ENCODE measurements at places on chromosomes 4 and X.

DNA sequence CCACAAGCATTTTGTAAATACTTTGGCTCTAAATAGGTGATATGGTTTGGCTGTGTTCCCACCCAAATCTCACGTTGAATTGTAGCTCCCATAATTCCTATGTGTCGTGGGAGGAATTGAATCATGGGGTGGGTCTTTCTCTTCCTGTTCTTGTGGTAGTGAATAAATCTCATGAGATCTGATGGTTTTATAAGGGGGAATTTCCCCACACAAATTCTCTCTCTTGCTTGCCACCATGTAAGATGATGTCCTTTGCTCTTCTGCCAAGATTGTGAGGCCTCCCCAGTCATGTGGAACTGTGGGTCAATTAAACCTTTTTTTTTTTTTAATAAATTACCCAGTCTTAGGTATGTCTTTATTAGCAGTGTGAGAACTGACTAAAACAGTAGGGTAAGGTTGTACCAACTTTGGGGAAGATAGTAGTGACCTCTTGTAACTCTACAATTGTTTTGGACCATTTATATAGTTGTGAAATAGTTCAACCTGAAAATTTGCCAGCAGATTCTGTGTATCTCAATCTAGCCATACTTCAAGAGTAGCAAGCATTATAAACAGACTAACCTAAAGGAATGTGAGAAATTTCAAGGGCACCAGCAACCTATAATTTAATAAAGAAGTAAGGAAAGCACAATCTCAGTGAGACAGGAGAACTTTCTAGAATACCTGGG, 727.8 kb downstream of the GRID2 start:
- DNase-seq: no peak

DNA sequence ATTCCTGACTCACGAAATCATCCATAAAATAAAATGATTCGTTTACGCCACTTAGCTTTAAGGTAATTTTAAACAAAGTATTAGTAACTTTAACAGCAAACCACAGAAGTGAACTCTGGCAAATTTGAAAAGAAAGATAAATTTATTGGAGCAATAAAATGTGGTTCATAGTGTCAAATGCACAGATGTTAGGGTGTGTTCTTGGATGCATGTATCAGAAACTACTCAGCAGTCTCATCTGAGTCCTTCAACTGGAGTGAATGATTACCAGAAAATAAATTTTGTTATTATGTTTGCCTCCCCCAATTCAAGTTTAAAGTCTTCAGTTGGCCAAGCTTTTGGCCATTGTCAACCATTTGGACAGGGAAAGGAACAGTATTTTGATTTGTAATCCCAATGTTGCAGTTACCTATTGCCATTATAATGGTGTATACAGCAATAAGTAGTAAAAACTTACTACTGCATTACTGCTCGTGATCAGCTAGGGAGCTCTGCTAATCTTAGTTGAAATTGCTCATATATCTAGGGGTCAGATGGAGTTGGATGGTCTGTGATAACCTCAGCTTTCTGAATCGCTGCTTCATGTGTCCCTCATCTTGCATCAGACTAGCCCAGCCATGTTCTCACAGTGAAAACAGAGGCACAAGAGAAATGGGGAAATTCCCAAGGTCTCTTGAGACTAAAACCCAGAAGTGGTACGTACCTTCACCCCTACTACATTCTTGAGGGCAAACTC, 254.6 kb upstream of the KCNIP4 start:
- no peak for DNase-seq

DNA sequence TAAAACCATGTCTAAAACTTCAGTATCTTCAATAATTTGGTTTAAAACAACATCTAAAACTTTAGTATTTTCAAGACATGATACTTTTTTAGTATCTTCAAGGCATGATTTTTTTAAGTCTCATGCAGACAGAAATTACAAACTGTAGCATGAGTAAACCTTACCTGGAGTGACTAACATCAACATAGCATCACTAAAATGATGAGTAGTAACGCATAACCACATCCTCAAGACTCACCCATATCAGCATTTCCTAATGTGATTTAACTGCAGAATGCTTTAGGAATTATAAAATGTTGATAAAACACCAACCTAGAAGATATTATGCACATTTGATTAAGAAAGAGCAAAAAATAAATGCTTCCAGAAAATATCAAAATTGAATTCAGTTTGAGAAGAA, 19.7 kb upstream of the EDNRA start:
- DNase-seq: no peak

DNA sequence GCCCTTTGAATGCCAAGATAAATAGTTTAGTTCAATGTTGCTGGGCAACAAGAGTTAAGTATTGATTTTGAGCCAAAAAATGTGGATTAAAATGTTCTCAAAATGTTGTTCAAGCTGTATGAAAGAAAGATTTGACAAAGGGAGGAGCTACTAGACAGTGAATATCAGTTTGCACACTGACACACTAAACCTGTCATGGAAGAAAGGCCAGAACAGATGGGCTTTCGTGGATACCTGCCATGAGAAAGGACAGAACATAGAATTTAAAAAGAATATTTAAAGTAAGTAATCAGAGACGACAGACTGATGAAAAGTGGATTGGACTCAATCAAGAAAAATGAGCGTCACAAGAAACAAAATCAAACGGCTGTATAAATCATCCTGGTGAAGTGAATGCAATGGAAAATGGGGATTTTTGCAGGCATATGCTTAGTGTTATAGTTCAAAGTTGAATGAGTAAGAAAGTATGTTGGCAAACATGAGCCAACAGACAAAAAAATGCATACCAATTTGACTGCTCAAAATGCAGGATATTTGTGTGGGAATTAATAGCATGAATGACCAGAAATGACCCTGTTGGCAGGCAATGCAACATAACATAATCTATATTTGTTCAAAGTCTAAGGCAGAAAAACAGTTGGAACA, 7.4 kb downstream of the PCDH18 start:
- DNase-seq: no peak

DNA sequence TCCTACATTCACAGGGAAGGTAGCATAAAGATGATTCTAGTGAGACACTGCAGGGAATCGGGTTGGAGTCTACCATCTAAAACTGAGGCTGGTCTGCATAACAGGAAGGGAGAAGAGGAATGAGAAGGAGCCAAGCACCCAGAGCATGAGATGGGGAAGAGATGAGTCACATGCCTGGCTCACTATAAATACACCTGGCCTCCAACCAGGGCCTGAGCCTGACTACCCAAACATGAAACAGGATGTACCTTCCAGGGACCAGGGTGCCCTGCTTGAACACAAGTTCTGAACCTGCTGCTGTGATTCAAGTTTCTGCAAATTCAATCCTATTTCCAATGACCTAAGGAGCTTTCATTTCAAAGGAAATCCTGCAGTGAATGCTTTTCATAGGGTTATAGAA, 24.9 kb downstream of the CD99L2 start:
- peak; percentile 18 for DNase-seq

GRCh38 chrX:71217298-71217697, 5.7 kb upstream of the GJB1 start:
- no peak for DNase-seq

DNA sequence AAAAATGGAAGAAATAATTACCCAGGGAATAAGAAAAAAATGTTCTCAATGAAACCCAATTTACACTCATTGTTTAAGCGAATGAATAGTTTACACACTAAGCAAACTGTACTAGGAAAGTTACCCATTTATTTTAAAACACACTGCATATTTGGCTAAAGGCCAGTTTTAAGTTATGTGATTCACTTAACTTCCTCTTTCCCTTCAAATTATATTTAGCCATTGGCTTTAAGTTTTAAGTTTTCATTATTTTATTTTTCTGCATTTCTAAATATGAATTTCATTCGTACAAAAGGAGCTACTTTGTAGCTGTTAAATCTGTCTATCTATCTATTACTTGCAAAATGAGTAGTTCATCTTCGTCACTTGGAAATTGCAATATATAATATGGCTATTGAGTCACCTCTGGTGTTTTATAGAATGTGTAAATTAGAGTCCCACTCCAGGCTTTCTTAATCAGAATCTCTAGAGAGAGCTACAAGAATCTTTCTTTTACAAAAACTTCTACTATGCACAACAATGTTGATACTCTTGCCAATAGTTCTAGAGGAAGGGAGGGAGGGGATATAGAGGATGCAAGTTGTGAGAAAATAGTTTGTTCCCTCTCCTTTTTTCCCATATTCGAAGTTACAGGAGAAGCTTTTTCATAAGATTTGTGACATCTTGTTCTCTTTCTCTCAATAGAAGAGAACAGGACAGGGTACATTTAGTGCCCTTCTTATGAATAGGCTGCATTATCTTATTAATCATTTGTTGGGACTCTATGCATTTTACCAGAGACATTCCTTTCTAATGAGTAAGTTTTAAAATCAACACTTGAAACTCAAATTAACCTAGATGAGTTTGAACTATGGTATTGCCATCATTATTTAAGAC, 41.8 kb downstream of the SULT1B1 start:
- DNase-seq: no peak

DNA sequence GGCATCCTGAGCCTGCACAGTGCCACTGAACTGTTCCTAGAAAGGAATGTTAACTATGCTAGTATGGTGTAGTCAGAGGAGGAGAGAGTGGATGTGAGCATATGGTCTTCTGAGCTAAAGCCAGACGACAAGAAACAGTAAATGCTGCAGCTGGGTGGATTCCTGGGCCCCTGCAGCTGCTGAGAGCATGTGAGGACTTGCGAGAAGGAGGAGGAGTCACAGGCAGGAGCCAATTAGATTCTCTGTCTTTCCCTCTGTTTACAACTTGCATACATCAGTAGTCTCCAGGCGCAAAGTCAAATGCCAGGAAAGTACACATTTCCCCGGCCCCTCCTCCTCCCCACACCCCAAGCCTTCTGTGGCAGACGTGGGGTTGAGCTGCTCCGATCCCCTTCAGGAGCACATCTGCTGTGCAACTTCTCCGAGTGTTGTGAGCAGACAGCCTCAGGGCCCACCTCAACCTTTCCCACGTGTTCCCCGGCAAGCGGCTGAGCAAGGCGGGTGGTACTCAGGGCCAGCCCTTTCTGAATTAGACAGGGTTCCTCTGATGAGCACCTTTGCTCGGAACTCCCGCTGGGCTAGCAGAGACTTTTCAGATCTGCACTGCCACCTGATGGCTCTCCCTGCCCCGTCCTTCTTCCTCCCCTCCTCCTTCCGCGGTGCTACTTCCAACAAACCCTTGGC, 108.7 kb upstream of the ATP6AP2 start:
- no peak for DNase-seq

DNA sequence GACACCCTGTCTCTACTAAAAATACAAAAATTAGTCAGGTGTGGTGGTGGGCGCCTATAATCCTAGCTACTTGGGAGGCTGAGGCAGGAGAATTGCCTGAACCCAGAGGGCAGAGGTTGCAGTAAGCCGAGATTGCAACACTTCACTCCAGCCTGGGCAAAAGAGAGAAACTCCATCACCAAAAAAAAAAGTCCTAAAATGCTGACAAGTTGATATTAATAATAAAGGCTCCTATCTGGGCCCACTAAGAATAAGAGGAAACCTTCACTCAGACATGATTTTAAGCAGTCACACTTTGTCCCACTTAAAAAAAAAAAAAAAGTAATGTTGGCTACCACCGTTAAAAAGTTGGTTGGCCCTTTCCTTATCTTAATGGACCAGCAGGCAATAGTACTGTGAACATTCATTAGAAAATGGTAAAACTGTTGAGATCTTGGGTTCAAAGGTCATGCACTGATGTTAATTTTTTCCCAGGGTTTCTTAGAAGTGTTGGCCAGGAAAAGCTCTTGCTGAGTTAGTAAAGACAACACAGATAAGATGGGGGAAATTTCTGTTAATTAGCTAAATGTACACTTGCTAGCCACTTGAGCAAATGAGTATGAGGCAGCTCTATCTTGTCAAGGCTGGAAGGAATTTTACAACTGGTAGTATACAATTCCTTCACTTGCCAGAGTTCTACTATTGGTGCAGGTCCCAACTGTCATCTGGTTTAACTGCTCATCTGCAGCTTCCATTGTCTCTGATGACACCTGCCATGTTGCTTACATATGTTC, 43.6 kb upstream of the BMP2K start:
- DNase-seq: no peak
